ENCODE measurements at places on chromosomes 6 and 20.

GRCh38 chr6:31363811-31364210 lies 6.8 kb upstream of the HLA-B start:
- no peak for DNase-seq

- DNase-seq, result no peak
These were observed 58.5 kb upstream of the FNDC1 start for GRCh38 chr6:159110748-159111147.

DNA sequence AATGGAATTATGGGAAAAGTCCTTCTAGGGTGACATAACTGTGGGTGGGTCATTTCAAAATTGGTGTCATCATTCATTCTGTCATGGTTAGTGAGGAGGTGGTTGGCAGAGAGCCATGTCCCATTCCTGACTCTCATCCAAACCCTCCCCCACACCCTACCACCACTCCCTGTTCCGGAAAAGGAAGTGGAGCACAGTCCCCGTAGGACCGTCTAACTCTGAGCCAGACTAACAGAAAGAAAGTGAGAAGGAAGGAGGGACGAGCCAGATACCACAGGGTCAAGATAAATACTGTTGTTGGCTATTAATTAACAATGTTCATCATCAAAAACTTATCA lies 4.8 kb downstream of the TRIM10 start:
- DNase-seq, result peak; percentile 85

GRCh38 chr6:2716936-2717700 lies 33.6 kb downstream of the MYLK4 start:
- DNase-seq, result no peak
